ENCODE measurements at places on chromosomes 16 and 17. TPM values are rescaled to one million over a fixed set of nuclear protein-coding genes. Genes with fewer than 3 reads are reported as not detected.

C16orf96 gene
- not detected for total RNA-seq

ACSM5 gene
- total RNA-seq: not detected

TNK1 gene
- total RNA-seq: 4.9 TPM

DNAI2 gene
- total RNA-seq: 0.12 TPM

GRCh38 chr16:2357331-2357730 is 16.8 kb upstream of the ABCA3 start:
- DNase-seq: no peak
- no peak overlapping the region for H3K4me3 ChIP-seq
- H3K4me1 ChIP-seq: no peaks in the 10 kb centered on the region
- no peaks in the 10 kb centered on the region for H3K36me3 ChIP-seq
- peaks cover 21% of the 10 kb centered on the region for H3K27me3 ChIP-seq
- no peak overlapping the region for H3K27ac ChIP-seq

GRCh38 chr17:78679495-78680395 is 102.3 kb downstream of the CYTH1 start:
- peaks cover 53% of the 10 kb centered on the region for H3K36me3 ChIP-seq
- no peak overlapping the region for H3K4me3 ChIP-seq
- no peak overlapping the region for H3K27ac ChIP-seq
- H3K27me3 ChIP-seq: no peaks in the 10 kb centered on the region

CES3 gene
- 7.3 TPM for total RNA-seq

KRT12 gene
- total RNA-seq: not detected

DNA sequence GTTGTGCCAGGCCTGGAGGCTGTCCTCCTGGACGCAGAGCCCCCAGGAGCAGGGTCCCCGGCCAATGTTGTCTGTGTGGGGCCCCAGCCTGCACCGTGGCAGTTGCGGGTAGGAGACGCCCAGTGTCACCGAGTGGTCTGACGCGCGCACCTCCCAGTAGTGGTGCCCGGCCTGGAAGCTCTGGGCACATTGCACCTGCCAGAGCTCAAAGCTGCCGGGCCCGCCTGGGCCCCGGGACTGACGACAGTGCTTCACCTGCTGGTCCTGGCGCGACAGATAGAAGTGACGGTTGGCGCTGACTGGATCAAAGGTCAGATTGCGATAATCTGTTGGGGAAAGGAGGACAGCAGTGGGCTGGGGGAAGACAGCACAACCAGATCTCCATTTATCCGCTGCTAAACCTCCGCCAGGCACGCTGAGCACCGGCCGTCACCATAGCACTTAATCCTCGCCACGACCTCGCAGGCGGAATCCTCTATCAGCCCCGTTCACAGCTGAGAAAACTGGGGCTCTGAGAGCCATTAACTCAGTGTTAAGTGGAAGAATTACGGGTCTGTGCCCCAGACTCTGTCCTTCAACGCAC is 5.6 kb downstream of the TRIM65 start:
- no peak overlapping the region for H3K4me3 ChIP-seq
- no peak overlapping the region for H3K27ac ChIP-seq

All from activated T-helper 1 cell treated with anti-CD3 and anti-CD28 coated beads, Interleukin-12 subunit alpha, Interleukin-12 subunit beta, Interleukin-2, Interleukin-4 antibody, amounts not matched to agents 30 ng/mL and 10 ng/mL and 1 ng/mL, durations not matched to agents 14 hours and 24 hours and 36 hours (primary cell).